ENCODE measurements at places on chromosomes 3 and 15. TPM values are rescaled to one million over a fixed set of nuclear protein-coding genes. Genes with fewer than 3 reads are reported as not detected.

DNA sequence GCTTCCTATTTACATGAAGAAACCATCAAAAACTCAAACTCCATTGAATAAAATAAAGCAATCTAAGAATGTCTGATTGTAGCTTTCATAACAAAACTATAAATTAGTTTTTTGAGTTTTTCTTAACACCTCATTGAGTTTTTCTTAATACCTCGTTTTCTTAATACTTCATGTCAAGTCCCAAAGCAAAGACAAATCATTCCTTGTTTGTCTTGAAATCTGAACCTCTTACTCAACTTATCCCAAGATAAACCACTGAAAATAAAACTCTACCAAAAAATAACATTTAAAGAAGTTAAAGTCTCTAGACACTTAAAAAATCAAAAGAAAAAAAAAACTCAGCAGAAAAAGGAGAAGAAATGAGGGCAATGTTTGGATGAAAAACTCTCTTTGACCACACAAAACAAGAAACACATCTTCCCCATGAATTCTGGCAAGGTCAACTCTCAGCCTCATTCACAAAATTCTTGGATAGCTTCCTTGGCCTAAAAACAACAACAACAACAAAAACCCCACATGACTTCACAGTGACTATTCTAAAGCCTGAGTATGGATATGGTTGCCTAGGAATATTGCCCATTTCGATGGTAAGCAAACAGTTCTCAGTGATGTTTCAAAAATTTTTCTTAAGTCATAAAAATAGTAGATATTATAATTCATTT lies 38.2 kb downstream of the TMCC1 start:
- DNase-seq, result no peak

- no peak for DNase-seq
These were observed 283.2 kb downstream of the EPHB1 start for GRCh38 chr3:135078283-135078682.

GRCh38 chr3:66480666-66481065 lies 20.2 kb downstream of the LRIG1 start:
- no peak for DNase-seq

GRCh38 chr3:177426106-177426877 lies 229.0 kb upstream of the TBL1XR1 start:
- DNase-seq, result no peak

DNA sequence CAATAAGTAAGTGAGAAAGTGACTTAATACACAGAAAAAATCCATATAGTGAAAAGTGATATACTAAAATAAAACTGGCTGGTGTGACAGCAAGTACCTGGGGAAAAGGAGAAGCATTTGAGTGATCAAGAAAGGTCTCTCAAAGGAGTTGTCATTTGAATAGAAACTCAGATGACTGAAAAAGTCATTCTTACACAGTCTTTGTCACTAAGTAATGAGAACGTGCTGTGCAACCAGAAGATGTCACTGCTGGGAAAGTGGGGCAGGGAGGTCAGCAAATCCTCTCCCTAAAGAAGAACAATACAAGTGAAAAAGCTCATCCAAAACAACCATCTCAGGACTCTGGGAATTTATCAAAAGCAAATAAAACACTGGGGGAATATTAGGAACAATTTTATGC lies 317.5 kb upstream of the TRIM42 start:
- DNase-seq, result no peak

- no peak for DNase-seq
These were observed 31.3 kb upstream of the PIK3CA start for GRCh38 chr3:179116816-179117215.

DNA sequence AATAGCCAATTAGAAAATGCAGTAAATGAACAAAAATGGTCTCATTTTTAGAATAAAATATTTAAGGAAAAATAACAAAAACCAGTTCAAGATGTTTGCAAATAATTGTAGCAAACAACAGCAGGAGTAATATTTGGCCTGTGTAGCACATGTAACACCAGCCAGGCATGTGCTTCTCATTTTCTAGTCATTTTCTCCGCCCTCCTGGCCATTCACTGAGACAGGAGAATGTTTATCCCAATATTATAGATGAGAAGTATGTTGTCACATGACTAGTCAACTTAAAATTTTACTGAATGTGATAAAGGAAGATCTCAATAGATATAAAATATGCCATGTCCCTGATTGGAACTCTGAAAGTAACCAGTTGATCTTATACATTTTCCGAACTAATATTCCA lies 7.8 kb upstream of the ATP10A start:
- no peak for DNase-seq

PPP2R3A gene
- 10.9 TPM for total RNA-seq
